H9 (cell line): ENCODE measurements at places on chromosomes 4 and X. TPM values are rescaled to one million over a fixed set of nuclear protein-coding genes. Genes with fewer than 3 reads are reported as not detected.

Gene CXorf49
- total RNA-seq, result not detected in 2 replicates

DNA sequence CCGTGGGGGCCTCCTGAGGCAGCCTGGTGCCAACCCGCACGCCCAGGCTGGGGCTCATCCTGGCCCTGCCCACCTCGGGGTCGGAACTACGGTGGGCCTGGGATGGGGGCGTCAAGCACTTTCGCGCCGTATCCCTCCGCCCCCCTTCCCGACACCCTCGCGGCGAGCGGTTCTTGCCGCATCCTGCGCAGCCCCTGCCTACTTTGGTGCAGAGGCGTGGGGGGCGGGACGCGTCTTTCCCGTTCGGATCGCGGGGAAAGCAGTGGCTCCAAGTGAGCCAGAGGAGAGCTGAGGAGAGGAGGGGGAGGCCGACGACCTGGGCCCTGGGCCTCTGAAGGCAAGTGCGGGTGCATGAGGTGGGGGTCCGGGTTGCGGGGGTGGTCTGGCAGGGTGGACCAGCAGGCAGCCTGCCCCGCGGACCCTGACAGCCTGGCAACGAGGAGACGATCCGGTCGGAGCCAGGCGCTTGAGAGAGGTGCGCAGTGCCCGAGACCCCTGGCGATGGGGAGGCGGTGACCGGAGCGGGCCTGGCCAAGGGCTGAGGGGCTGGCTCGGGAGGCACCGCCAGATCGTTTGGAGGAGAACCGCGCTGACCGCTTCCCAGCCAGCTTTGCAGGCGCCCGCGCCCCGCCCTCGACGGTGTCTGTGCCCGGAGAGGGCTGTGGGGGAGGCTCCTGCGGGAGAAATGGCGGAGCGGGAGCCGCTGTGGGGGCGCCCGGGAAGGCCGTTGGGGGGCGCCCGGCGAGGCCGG lies at the start of gene GPRASP2:
GPRASP2 (plus strand) TSS at position 233 of the 751 bp plus-strand sequence. CDS start 2,422 bp downstream, outside the sequence.
- H3K27ac ChIP-seq, result no peak within 1 kb of the TSS
- no peaks in the 10 kb centered on the region for H3K4me1 ChIP-seq
- peak; percentile 58 for DNase-seq
- peaks cover 13% of the 10 kb centered on the region for H3K36me3 ChIP-seq

Gene CFAP299
- total RNA-seq, result not detected in 2 replicates

DNA sequence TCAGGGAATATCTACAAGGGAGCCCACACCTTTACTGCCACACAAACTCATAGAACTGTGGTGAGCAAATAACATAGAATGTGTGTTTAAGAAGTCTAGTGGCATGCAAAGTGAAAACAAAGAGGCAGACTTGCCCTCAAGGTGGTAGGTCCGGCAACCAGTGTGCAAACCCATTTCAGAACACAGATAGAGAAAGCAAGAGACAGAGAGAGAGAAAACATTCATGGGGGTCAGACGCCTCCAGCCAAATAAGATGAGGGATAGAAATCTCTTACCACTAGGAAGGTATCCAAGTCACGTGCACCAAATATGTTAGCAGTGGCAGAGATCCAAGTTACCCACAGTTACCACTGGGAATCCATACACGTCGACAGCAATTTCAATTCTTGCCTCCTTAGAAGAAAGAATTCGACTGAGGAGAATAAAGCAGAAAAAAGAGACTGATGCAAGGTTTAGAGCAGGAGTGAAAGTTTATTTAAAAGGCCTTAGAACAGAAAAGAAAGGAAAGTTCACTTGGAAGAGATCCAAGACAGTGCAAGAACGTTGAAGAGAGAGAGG lies 252.8 kb downstream of the NAP1L3 start:
- H3K27me3 ChIP-seq, result no peaks in the 10 kb centered on the region
- 0 out of 2 replicates have a peak, but pooled peaks cover 2% of the 10 kb centered on the region for H3K4me1 ChIP-seq
- DNase-seq, result no peak
- no peak overlapping the region for H3K27ac ChIP-seq
- no peak overlapping the region for H3K4me3 ChIP-seq

Gene CXCL8
- not detected in 2 replicates for total RNA-seq

DNA sequence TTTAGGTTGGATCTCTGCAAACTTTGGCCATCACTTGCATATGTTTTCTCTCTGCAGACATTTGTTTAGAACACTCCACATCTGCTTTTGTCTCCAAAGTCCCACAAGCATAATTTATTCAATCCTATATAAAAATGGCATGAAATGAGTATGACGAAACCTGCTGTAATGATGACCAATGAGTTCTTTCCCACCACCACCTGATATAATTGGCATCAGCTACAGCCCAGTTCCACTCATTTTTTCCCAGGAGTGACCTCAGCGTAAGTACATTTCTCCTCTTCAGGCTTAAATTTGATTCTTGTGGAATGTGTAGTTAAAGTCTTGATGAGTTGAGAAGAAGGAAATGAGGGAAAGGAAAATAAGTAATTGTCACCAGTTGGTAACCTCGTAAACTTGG lies 205.1 kb downstream of the AWAT2 start:
- no peak overlapping the region for H3K4me3 ChIP-seq
- no peak overlapping the region for H3K27ac ChIP-seq
- DNase-seq, result no peak
- H3K27me3 ChIP-seq, result no peaks in the 10 kb centered on the region
- no peaks in the 10 kb centered on the region for H3K36me3 ChIP-seq

Gene SSX4
- total RNA-seq, result 0.29 TPM in 1 of 2 replicates, not detected in the other

DNA sequence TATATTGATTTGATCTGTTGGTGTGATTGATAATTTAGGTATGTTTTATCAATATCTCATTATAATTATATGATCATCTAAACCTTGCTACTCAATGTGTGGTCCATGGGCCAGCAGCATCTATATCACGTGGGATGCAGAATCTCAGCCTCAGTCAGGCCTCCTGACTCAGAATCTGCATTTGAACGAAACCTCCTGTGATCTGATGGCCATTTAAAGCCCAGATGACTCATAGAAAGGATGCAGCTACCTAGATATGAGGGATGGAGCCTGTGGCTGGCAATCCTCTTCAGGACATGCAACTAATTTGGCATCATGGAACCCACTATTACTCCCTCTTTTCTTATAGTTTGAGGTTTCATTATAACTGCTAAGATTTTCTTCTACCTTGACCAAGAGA lies 11.3 kb upstream of the CHRNA9 start:
- no peaks in the 10 kb centered on the region for H3K27me3 ChIP-seq
- no peak for DNase-seq
- peaks cover 14% of the 10 kb centered on the region; the same call in 1 of the 2 replicates for H3K4me1 ChIP-seq
- H3K4me3 ChIP-seq, result no peak overlapping the region
- H3K36me3 ChIP-seq, result no peaks in the 10 kb centered on the region

Gene SMPX
- total RNA-seq, result not detected in 2 replicates

GRCh38 chrX:54785901-54786300 lies 12.2 kb downstream of the ITIH6 start:
- no peak overlapping the region for H3K4me3 ChIP-seq
- H3K36me3 ChIP-seq, result no peaks in the 10 kb centered on the region; the same call in none of the 3 replicates
- H3K27me3 ChIP-seq, result no peaks in the 10 kb centered on the region
- no peak overlapping the region for H3K27ac ChIP-seq
- peak; percentile 40 for DNase-seq
